NT2/D1 (cell line): ENCODE measurements at places on chromosomes 13 and 19.

- DNase-seq: no peak
Observed at GRCh38 chr13:95596701-95597100, 44.2 kb downstream of the CLDN10 start.

DNA sequence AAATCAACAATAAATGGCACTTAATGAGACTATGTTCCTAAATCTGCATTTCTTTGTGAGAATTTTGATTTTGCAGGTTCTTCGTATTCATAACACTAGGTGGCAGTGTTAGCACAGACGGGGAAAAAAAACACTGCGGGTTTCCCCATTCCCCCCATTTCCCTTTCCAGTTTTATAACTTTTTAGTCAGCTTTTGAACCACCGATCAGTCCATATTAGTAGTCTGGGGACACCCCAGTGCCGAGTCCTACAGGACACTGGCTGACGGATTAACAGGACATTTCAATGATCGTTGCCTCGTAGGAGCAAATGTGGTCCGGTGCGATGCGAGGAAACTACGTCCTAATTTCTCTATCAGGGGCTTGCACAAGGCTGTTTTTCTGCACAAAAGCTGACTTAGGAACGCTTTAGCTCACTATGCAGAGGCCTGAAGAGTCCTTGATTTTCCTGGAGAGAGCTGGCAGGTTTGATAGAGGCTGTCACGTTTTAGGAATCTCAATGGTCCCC is 234.3 kb downstream of the LMO7 start:
- no peak for DNase-seq

- no peak for DNase-seq
Observed at GRCh38 chr13:60798503-60798902, 401.5 kb downstream of the TDRD3 start.

DNA sequence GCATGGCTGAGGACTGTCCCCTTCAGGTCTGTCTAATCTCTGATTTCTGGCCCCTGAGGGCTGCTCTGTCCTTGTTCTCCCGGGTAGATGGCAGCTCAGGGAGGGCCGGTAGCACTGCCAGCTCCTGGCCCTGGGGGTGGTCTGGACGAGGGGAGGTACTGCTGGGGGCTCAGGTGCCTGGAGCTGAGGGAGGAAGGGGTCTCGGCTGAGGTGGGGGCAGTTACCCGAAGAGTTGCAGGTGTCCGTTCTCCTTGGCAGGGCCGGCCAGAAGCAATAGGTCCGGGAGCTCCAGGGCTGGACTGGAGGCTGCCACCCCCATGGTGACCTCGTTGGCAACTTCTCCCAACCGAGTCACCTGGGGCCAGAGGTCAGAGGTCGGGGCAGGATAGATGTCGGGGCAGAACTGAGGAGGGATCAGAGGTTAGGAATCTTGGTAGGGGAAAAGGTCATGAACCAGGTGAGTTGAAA is 1.2 kb upstream of the EMC10 start:
- DNase-seq: no peak

DNA sequence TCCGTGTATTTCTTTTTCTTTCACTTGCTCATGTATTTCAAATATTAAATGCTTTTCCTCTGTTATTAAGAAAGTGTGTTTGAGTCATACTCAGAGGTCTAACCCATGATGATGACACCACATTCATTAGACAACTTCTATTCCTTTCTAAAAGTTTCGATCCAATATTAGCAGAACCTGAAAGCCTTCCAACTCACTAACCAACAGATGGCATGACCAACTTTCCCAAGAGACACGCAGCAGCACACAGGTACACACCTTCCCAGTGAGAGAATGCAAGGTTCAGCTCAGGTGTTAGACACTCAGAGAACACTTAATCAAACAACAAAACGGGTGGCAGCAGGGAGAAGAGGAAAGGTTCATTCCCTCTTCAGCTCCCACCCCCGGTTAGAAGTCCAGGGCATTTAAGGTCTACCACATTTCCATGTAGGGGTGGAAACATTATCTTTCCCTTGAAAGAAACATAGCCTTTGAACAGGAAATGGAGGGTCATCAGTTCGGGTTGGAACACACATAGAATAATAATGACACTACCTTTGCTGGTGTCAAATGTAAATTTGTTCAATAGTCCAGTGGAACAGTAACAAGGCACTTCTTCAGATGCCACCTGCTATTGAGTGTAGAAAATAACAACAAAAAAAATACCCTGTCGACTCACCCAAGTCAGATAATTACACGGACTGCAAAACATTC is 404.2 kb downstream of the COG6 start:
- DNase-seq: no peak

DNA sequence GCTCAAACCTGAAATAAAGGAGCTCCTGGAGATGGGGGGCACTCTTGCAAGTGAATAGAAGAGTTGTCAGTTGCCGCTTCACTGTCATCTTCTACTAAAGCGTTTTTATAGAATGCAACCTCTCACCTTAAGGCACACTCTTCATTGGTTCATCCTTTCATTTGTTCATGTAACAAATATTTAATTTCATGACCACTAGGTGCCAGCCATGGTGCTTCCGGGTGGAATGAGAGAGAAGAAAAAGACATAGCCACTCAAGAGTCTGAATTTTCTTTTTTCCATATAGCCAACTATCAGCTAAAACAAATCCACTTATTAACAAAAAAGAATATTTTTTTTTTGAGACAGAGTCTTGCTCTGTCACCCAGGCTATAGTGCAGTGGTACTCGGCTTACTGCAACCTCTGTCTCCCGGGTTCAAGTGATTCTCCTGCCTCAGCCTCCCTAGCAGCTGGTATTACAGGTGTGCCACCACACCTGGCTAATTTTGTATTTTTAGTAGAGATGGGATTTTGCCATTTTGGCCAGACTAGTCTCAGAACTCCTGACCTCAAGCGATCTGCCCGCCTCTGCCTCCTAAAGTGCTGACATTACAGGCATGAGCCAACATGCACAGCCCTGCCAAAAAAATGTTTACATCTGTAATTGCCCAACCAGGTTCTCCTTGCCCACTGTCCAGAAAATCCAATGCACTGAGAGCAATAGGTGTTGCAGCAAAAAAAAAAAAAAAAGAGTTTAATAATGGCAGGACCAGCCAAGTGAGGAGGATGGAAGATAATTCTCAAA is 22.1 kb upstream of the SACS start:
- no peak for DNase-seq

GRCh38 chr19:49492573-49493405 is 3.4 kb upstream of the RPS11 start:
- DNase-seq: no peak

GRCh38 chr13:48251611-48252081 is 18.6 kb downstream of the ITM2B start:
- no peak for DNase-seq
